ENCODE measurements at places on chromosomes 2 and 18.

DNA sequence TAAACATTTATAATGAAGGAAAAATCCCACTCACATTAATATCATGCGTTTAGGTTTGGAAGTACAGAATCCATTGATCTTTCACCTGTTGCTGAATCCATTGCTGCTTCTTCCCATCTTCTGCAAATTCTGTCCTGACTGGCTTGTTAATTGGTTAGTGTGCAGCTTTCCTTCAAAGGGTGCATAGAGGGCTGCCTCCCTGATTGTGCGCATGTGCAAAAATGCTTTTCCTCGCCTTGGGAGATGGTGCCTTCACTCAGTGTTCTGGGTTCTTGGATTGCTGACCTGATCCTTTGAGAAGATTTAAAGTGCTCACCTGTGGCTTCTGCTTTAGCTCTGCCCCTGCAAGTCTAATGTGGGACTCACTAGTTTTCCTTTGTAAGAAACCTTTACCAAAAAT lies 231.2 kb downstream of the SNTG2 start:
- DNase-seq, result no peak

GRCh38 chr2:236548179-236548921 lies 21.3 kb upstream of the ACKR3 start:
- no peak for DNase-seq

DNA sequence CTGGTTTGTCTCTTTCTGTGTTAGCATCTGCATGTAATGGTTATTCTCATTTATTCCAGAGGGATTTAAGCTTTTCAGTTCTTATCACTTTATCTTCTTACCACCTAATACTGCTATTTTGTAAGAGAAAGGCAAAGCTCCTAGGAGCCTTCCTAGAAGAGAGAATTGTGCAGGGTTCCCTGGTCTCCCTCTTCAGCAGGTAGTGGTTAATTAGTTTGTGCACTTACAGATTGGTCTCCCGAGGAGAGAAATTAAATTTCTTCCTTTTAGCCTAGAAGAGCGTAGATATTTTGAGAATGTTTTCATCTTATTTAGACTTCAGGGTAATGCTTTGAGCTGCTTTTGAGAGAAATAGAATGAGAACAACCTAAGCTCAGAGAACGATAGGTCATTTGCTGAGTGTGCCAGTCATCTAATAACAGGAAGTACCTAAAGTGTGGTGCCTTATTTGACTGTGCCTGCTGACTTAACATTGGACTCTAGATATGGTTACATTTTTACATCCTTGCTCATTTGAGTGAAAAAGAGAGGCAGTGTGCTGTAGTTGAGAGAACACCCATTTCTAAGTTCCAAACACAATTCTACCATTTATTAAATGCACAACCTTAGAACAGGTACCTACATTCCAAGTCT lies 651.4 kb downstream of the STK39 start:
- no peak for DNase-seq

- no peak for DNase-seq
These were observed 40.6 kb upstream of the EPAS1 start for GRCh38 chr2:46256563-46257142.

Measured in activated gamma-delta T cell treated with anti-CD3 and anti-CD28 coated beads, Interleukin-2, amount 50 U/mL, for 16 hours (primary cell).